NCI-H2081 treated with DMSO at 0.1 percent for 48 hours (cell line): ENCODE measurements at places on chromosomes 13 and 19.

- DNase-seq: no peak
These were observed 927.9 kb downstream of the UQCRFS1 start for GRCh38 chr19:28285078-28285477.

- no peak for DNase-seq
These were observed 577.9 kb downstream of the LMO7 start for GRCh38 chr13:76214001-76214400.

DNA sequence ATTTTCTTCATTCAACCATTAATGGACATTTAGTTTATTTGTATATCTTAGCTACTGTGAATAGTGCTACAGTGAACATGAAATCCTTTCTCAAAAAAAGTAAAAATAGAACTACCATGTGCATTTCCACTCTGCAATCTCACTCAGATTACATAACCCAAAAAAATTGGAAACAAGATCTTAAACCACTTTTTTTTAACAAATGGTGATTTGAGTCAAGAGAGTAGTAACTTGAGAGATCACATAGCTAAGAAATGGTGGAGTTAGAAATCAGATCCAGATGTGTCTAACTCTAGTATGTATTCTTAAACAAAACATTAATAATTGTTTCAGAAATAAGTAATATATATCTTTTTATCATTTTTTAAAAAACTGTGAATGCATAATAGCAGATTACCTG, 318.3 kb upstream of the SGCG start:
- no peak for DNase-seq

DNA sequence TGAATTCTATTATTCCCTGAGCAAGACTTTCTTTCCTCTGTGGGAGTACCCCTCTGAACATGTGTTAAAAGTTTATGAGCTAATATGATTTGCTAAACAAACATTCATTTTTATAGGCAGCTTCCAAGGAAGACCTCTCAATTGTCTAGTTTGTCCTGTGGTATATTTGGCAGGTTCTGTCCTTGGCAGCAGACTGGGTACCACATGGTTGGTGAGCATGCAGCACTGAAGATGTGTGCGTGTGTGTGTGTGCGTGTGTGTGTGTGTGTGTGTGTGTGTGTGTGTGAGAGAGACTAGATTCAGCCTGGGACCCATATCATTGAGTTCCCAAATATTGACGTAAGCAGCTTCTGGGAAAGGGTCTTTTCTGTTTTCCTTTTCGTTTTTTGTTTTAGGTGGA, 24.0 kb downstream of the FGF9 start:
- DNase-seq: no peak

DNA sequence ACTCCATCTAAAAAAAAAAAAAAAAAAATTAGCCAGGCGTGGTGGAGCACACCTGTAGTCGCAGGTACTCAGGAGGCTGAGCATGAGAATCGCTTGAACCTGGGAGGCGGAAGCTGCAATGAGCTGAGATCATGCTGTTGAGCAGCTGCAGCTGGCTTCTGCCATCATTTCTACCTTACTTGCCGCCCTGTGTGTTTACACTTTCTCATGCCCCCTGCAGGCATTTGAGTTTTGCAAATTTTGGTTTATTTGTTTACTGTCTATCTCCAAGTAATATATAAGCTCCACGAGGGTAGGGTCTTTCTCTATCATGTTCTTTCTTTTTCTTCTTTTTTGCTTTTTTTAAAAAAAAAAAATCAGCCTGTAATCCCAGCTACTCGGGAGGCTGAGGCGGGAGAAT, 18.0 kb downstream of the CACNG6 start:
- DNase-seq: no peak

- no peak for DNase-seq
These were observed 56.8 kb downstream of the TNFSF13B start for GRCh38 chr13:108326309-108326708.

DNA sequence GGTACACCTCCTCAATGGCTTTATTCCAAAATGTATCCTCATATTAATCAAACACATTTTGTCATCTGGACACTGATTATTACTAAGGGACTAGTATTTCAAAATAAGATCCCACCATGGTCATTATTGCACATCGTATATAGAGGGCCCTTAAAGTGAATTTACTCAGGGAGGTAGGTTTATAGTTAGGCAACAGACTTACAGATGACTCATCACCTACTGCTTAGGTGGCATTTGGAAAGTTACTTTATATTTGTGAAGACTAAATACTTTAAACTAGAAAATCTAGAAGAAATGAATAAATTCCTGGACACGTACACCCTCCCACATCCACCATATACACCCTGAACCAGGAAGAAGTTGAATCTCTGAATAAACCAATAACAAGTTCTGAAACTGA, 353.0 kb downstream of the KCTD12 start:
- DNase-seq: no peak

DNA sequence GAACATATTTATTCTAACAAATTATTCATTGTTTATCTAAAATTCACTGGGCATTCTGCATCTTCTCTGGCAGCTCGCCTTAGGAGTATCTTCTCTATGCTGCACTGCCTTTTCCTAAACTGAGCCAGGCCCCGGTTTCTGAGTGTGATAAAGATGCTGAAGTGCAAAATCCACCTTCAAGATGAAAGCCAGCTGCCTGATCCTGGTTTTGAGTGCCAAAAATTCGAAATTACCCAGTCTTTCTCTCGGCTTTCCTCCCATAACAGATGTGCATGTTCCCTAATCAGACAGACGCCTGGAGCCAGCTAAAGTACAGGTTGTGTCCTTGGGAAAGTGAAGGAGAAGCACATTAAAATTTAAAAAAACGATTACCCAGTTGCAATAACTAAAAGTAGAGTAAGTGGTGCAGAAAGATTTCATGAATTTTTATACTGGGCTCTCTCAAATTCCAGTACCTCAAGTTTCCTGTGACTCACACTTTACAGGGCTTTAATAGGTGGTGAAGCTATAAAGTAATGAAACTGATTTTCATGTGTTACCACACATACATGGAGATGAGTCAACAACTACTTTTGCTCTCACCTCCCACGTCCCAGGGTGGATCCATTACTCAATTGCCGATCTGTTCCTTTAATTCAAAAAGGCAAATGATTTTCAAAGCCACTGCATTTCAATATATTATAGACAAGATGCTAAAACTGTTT, 65.0 kb upstream of the GTF2F2 start:
- no peak for DNase-seq

GRCh38 chr13:44951184-44951583, 38.1 kb downstream of the NUFIP1 start:
- DNase-seq: no peak

- no peak for DNase-seq
These were observed 9.2 kb upstream of the GNA11 start for GRCh38 chr19:3084943-3085342.
